Immature natural killer cell (primary cell): ENCODE measurements at places on chromosomes 5 and 9.

DNA sequence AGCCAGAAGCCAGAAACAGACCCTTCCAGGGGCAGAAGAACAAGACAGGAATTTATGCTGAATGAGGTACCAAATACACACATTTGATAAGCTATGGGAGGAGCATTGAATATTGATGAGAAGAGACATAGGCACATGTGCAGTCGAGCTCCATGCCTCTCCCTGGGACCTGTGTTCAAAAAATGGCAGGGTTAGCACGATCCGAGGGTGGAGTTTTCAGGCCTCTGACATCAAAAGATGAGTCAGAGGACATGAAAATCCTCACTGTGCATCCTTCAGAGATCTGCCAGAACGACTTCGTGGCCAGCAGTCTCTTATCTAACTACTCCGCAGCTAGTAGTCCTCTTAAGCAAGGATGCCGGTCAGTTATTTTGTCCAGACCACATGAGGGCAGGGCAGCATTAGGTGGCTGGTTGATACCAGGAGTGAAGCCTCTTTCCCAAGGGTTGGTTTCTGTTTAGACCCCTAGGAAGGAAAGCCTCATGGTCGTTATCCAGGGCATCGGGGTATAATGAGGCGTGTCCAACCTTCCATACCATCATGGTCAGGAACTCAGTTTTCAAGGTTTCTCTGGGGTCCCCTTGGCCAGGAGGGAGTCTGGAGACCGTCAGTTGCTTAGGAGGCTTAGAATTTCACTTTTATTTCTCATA, 11.6 kb upstream of the CMBL start:
- DNase-seq: no peak

- DNase-seq: no peak
Observed at GRCh38 chr9:34580358-34580757, 9.2 kb downstream of the CNTFR start.

- no peak for DNase-seq
Observed at GRCh38 chr5:60437308-60437707, 262.7 kb downstream of the DEPDC1B start.

- DNase-seq: no peak
Observed at GRCh38 chr9:131145245-131145644, 19.9 kb downstream of the NUP214 start.

DNA sequence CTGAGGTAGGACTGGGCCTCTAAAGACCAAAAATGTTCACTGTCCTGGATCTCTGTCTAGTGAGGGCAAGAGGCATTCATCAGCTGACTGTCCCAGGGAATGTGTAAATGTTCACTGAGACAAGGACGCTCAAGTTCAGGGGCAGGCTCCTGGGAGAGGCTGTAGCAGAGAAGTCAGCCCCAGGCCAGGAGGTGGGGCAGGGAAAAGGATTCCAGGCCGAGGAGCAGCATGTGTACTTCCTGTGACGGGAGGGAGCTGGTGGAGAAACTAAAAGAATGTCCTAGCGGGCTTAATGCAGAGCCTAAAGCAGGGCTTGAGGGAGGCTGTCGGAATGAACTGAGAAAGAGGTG, 205.8 kb downstream of the GABBR2 start:
- no peak for DNase-seq

GRCh38 chr5:149410721-149411432, 31.8 kb upstream of the IL17B start:
- no peak for DNase-seq

DNA sequence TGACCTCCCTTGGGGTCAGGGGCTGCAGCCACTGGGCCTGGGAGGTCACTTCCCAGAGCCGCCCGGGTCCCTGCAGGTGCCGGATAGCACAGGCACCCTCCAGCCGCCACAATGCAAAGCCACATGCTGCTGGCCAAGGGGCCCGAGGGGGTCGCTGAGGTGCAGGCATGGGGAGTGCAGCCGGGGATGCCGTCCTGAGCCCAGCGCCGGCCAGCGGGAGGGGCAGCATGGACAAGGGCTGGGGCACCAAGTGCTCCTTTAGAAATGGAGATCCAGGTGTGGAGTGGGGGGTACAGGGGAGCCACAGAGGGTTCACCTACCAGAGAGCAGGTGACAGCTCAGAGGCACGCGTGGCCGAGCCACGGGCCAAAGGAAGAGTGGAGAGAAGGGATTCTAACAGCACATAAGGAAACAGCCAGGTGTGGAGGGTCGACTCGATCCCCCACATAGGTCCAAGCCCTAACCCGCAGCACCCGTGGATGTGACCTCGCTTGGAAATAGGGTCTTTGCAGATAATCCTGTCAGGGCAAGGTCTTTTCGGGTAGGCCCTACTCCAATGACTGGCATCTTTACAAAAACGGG, 24.7 kb downstream of the ZDHHC11B start:
- DNase-seq: no peak

GRCh38 chr9:110986529-110986928, 51.7 kb downstream of the LPAR1 start:
- no peak for DNase-seq

DNA sequence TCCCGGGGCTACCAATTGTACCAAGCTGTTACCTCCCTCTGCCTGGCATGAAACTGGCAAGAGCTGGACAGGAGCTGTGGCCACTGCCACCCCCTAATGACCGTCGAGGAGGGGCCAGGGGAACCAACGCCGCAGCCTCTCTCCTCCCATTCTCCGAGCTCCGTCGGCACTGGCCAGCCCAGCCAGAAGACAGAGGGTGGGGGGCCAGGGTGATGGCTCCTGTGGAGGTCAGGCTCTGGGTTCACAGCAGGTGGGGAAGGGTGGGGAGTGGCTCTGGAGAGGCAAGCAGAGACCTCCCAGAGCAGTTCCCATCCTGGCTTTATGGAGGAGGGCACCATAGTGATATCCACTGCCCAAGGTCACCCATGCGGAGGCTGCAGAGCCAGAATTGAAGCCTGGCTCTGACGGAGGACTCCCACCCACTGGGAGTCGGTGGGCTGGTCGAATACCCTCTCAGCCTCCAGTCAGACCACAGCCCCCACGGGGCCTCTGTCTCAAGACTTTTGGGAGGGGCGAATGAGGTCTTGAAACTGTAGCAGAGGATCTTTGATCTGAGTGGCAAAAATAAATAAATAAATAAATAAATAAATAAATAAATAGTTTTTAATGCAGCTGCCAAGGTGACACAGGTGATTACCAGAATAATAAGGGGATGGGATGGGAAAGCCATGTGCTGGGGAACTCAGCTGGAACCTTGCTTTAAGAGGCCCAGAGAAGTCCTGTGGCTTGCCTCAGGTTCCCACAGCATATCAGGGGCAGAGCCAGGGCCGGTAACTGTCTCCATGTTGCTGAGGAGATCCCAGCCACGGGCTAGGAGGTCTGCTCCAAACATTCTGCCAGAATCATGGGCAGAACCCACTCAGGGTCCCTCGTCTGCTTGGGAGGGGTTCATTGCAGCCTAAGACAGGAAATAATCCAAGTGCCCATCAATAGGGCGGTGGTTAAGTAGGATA, 42.5 kb upstream of the NEURL1B start:
- DNase-seq: no peak

DNA sequence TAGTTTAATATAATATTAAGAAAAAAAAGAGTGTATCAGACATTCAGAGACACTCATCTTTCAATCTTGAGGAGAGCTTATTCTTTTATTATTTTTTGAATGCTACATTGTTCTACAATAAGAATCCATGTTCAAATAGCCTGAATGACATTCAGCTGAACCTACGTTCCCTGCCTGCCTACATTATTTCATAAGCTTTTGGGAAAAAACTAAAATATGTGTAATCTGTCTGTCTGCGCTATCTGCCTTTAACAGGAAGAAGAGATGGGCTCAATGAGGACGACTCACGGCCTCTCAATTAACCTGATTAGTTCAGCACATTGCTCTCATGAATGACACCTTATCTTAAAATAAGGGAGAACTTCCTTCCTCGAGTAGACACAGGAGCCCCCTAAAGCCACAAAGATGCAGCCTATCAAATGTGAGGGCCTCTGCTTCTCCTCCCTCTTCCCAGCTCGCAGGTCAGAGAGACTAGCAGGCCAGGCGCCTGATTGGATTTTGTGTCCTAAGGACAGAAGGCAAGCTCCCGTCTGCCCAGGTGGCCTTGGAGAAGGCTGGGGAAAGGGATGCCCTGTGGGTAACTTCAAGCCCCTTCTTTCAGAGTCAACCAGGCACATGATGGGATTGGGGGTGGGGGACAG, 37.8 kb downstream of the EBF1 start:
- no peak for DNase-seq

DNA sequence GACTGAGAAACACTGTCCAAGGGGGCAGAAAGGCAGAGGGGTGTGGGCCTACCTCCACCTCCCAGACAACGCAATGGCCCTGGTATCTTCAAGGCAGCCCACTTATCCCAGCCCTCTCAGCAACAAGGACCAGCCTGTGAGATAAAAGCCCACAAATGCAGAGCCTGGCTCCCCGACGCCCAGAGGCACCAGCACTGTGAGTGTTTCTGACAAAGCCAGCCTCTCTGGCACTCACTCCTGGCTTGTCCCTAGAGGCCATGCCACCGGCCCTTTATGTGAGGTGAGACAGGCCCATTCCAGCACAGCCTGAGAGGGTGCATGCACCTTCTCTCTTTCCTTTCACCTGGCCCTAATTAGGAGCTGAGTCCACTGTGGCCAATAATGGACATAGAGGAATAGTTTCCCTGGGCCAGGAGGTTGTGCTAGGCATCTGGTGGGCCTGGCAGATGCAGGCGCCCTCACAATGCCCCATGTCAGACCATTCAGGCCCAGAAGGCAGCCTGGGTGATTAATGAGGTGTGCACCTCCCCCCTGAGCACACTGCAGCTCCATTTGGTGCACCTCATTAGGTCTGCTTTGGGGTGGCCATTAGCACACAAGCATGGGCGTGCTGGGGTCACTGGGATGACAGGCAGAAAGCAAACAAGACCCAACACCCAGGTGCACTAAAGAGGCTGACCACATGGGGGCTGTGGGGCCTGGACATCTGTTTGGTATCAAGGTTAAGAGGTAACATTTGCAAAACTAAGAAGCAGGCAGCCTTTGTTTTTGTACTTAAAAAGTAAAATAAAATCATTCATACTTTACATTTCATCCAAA, 176.0 kb downstream of the MED10 start:
- DNase-seq: no peak

DNA sequence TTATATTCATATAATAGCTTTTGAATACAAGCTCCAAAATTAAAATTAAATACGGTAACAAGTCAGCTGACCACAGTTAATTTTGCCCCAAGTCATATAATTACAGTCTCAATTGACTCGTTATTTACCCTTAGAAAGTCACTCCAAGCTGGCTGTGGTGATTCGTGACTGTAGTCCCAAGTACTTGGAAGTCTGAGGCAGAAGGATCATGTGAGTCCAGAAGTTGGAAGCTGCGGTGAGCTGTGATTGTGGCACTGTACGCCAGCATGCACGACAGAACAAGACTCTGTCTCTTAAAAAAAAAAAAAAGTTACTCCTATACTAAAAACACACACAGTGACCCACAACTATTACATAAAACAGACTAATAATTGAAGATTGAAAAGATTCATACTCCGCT, 31.6 kb upstream of the DTWD2 start:
- no peak for DNase-seq

DNA sequence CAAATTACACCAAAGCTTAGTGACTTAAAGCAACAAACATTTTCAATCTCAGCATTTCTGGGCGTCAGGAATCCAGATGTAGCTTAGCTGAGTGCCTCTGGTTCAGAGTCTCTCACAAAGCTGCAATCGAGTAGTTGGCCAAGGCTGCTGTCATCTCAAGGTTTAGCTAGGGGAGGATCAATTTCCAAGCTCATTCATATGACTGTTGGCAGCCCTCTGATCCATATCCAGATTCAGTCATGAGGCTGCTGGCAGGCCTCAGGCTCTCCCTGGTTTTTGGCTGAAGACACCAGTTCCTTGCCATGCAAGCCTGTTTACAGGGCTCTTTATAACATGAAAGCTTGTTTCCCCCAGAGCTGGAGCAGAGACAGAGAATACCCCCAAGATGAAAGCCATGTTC, 419.5 kb upstream of the TLE4 start:
- DNase-seq: no peak

- no peak for DNase-seq
Observed at GRCh38 chr5:174446988-174447387, 277.4 kb upstream of the MSX2 start.

GRCh38 chr5:116658141-116658540, 83.5 kb upstream of the SEMA6A start:
- no peak for DNase-seq

- no peak for DNase-seq
Observed at GRCh38 chr5:178496642-178497041, 93.6 kb downstream of the COL23A1 start.

DNA sequence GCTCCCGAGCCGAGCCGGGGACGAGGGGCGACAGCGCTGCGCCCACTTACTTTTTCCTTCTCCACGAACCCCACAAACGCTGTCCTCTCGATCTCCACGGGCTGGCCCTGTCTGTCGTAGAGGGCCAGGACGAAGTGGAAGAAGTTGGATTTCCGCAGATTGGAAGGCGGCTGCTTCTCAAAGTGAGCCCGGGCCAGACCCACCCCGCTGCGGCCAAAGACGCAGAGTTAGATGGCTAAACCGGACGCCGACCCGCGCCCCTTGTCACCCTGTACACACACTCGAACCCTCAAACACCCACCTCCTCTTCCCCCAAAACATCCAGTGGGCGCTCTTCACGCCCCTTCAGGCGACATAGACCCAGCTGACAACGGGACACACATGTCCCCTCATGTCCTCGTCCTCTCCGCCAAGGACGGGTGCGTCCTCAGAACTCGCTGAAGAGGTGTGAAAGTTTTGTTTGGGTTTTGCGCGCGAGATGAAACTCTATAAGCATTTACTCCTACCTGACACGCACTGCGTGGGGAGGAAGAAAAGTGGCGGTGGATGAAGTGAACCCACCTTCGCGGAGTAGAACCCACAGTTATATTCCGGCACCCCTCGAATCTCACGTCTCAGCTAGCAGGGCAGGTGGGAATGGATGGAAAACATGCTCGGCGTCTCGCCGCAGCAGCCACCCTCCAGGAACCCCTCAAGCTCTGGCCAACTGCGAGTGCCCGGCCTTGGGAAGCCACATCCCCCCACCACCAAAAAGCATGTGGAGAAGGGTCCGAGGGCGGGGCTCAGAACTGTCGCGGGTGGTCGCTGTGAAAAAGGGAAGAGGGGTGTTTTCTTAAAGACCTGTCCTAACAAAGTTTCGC, 2.6 kb downstream of the EBF1 start:
- no peak for DNase-seq

DNA sequence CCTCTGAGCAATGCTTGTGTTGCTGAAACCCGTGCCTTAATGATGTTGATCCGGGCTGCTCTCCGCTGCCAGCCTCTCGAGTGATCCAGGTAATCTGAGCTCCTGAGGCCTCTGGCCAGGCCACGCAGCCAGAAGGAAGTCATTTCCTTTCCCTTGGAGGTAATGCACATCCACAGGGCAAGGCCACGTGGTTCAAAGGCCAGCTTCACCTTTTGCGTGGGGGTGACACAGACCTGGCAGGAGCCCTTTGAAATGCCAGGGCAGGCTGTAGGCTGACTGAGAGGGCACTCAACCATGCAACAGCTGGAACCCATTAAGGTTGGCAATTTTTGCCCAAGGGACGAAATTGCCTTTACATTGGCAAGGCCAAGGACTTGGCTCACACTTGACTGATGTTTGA, 80.4 kb downstream of the LIX1 start:
- no peak for DNase-seq

DNA sequence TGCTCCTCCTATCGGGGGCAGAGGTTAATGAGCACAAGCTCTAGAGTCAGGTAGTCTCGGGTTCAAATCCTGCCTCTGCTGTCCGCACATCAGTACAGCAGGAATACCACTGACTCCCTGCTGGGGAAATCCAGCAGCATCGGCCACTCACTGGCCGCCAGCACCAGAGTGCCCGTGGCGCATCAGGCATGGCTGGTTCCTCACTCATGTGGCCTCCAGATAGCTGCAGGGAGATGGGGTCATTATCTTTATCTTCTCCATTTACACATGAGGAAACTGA, 137.6 kb upstream of the COL5A1 start:
- DNase-seq: no peak

- DNase-seq: no peak
Observed at GRCh38 chr5:73230264-73231245, 57.6 kb downstream of the TMEM174 start.
